Astrocyte of the spinal cord (primary cell): ENCODE measurements at places on chromosomes 1 and 21.

GRCh38 chr1:183164340-183164739 lies 21.7 kb upstream of the LAMC2 start:
- DNase-seq = peak; percentile 65

DNA sequence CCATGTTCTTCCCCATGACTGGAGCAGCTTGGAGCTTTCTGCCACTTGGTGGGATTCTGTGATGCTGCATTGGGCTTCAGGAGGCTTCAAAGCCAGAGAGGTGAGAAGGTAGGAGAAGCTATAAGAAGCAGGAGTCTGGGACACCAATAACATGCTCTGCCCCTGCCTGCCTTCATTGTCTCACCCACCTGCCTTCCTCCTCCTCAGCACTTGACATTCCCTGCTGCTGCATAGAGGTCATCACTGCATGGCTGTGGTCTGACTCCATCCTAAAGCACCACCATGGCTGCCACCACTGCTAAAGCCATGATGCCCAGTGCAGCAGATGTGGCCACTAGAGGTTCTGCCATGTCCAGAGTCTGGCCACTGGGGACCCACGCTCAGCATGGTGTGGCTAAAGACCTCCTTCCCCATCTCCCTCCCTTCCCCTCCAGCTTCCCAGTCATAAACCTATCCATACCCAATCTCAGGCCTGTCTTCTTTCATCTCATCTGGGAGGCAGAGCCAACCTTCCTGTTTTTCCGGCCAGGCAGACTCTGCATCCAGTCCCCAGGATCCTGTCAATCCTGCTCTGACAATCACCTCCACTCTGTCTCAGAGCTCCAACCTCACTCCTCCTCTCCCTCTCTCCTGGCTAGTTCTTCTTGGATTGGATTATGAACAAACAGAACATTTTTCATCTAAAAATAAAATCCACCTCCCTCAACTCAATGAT lies 285.1 kb upstream of the POU3F1 start:
- DNase-seq = no peak

DNA sequence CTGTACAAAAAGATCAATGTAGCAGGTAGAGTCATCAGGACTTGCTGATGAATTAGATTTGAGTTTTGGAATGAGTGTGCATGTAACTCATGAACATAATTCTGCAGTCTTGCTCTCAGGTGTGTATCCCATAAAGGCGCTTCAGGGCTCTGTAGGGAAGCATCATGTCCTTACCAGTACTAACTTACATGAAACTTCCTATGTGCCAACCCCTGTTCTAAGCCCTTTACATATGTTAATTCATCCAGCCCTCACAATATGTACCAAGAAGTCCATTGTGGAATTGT lies 2.1 kb upstream of the FCRLB start:
- no peak for DNase-seq

GRCh38 chr21:42923553-42924432 lies 1.6 kb downstream of the ERVH48-1 start:
- DNase-seq = peak; percentile 87

DNA sequence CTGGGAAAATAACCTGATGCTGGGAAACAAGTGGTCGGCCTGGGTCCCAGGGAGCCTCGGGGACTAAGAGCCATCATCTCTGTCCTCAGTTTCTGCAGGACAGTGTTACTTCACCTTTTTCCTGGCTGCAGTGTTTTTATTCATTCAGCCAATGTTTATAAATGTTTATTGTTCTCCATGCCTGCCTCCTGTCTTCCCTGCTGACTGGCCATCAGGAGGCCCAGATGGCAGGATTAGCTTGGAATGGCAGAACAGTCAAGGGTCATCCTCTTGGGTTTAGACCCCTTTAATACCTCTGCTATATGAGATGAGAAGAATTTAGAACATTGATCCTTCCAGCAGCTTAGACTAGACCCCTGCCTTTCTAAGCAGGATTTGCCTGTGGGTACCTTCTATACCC lies 13.3 kb downstream of the MAPKAPK2 start:
- no peak for DNase-seq
